Natural killer cell treated with Interleukin-12 subunit alpha and Interleukin-12 subunit beta and Interleukin-15 and Interleukin-18, amount 100 ng/mL, for 72 hours (primary cell): ENCODE measurements at places on chromosomes 7 and 10. TPM values are rescaled to one million over a fixed set of nuclear protein-coding genes. Genes with fewer than 3 reads are reported as not detected.

DNA sequence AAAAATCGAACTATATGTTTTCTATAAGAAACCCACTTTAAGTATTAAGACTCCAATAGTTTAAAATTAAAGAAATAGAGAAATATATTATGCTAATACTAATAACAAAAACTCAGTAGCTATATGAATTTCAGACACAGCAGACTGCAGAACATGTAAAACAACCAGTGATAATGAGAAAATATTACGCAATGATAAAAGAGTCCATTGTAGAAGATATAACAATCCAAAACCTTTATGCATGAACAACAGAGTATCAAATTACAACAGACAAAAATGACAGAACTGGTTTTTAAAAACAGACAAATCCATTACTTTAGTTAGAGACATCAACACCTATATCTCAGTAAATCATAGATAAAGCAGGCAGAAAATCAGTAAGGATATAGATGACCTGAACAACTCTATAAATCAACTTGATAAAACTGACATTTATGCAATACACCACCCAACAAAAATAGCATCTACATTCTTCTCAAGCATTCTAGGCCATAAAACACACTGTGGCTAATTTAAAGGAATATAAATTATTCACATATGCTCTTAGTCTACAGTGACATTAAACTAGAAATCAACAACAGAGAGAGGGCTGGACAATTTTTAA lies 669.5 kb upstream of the GHITM start:
- H3K27ac ChIP-seq = no peak overlapping the region
- no peaks in the 10 kb centered on the region for H3K27me3 ChIP-seq
- no peak overlapping the region for H3K4me3 ChIP-seq
- no peak for DNase-seq
- no peaks in the 10 kb centered on the region for H3K36me3 ChIP-seq
- no peaks in the 10 kb centered on the region for H3K4me1 ChIP-seq

DNA sequence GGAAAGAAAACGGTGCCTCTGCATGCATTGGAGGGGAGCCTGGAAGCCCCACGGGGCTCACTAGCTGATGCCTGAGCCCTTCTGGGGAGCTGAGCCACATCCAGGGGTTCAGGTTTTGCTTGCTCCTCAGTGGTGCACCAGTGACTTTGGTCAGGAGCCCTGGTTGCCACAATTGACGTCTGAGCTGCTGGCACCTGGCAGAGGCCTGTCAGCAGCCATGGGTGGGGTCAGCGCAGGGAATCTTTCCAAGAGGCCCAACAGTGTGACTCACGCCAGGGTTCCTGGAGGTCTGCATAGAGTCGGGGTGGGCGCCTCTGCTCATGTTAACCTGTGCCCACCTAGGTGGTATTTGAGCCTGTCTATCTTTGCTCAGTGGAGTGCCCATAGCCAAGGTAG lies 138.7 kb downstream of the NEURL1 start:
- DNase-seq = no peak
- H3K4me1 ChIP-seq = peaks cover 5% of the 10 kb centered on the region
- no peak overlapping the region for H3K4me3 ChIP-seq
- H3K36me3 ChIP-seq = no peaks in the 10 kb centered on the region
- no peaks in the 10 kb centered on the region for H3K27me3 ChIP-seq

DNA sequence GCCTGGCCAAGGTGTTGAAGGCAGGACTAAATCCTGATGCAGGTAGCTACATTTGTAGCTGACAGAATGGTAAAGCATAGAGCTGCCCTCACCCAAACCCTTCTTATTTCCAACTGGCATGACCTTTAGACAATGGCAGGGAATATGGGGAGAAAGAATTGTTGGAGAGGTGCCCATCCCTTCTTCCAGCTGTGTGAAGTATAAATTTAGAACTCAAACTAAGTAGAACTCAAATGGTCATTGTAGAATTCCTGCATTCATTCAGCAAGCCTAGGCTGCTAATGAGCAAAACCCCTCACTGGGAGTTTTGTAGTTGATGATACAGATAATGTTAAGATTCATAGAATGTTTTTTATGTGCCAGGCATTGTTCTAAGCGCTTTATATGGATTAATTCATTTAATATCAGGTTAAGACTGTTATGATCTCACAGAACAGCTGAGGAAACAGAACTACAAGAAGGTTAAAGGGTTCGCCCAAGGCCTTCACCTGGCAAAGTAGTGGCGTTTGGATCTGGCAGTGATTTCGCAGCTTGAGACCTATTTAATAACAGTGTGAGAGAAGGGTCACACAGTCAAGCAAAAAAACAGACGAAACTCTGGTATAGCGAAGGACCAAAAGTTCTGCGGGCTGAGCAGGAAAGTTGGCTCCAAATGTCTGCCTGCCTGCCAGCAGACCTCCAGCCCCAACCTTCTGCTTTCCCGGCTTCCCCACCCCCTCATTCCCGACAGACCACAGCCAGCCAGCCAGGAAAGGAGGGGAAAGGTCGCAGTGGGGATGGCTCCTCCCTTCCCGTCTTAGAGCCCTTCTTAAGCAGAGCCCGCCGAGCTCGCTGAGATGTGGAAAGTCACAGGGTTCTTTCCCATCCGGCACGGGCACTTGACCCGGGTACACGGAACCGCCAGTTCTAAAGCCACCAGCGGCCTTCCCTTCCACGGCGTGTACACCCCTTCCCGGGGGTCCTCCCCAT lies 1.6 kb upstream of the HILPDA start:
- peaks cover 19% of the 10 kb centered on the region for H3K27me3 ChIP-seq
- H3K4me1 ChIP-seq = peaks cover 28% of the 10 kb centered on the region
- no peaks in the 10 kb centered on the region for H3K36me3 ChIP-seq
- peak overlapping the region; percentile 95 for H3K27ac ChIP-seq
- H3K4me3 ChIP-seq = peak overlapping the region; percentile 17

DNA sequence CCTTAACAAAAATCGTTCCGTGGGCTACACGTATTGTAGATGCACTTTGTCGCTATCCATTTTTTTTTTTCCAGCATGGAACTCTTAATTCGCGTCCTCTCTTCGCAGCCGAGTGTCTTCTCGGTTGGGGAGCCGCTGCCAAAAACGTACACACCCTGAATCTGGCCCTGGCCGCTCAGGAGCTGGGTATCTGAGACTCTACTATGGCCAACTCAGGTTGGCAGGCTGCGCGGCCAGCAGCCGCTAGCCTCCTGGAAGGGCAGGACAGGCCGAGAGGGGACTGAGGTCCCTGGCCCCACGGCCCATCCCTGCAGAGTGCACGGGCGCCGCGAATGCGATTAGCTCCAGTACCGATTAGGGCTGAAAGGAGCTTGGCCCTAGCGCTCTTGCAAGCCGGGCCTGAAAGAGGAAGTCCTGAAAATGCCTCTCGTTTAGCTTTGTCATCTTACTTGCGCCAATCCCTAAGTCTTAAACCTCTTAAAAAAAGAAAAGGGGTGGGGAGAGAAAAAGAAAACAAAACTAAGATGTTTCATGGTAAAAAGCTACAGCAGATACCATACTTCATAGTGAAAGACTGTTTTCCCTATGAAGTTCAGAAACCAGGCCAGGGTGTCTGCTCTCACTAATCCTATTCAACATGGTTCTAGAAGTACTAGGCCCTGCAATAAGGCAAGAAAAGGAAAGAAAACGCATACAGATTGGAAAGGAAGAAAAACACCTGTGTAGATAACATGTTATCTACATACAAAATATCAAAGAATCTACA lies 113.2 kb upstream of the RHEB start:
- H3K27ac ChIP-seq = peak overlapping the region; percentile 100
- no peaks in the 10 kb centered on the region for H3K27me3 ChIP-seq
- peak; percentile 73 for DNase-seq
- peaks cover 23% of the 10 kb centered on the region for H3K4me1 ChIP-seq

DNA sequence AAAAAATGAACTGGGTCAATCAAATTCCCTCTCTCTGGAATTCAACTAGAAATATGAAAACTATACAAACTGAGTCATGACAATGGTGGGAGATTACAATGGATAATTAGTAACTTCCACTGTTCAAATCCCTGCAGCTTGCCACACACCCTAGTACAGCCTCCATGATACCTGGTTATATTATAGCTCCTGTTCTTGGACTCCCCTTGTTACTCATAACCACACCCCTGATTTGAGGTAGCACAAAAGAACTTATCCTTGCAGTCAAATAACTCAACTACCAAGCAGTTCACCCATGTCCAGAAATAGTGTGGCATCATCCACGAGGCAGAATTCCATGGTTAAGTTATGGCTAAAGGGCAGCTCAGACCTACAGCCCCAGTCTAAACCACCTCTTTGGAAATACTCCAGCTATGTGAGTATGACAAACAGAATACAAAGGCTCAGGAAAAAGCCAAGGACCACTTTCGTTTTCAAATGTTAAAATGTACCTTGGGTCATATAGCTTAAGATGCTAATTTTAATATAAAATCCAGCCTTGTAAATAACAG lies 164.7 kb downstream of the CPEB3 start:
- H3K27ac ChIP-seq = no peak overlapping the region
- no peaks in the 10 kb centered on the region for H3K4me1 ChIP-seq
- H3K27me3 ChIP-seq = no peaks in the 10 kb centered on the region

DNA sequence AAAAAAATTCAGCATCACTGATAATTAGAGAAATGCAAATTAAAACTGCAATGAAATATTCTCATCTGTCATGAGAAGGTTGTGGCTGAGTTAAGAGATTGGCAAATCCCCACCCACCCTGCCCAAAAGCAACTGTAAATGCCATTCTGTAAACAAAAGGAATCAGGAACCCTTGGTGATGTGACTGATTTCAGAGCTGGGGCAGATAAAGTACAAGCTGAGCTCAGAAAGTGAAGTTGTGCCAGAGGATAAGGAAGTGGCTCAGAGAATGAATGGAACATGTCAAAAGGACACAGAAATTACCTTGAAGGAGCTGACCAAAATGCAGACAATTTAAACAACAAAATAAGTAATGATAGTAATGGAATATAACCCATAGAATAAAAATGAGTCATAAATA lies 32.7 kb upstream of the ARMS2 start:
- no peak for DNase-seq
- H3K4me3 ChIP-seq = peak overlapping the region; percentile 53
- peaks cover 5% of the 10 kb centered on the region for H3K36me3 ChIP-seq
- peak overlapping the region; percentile 62 for H3K27ac ChIP-seq

DNA sequence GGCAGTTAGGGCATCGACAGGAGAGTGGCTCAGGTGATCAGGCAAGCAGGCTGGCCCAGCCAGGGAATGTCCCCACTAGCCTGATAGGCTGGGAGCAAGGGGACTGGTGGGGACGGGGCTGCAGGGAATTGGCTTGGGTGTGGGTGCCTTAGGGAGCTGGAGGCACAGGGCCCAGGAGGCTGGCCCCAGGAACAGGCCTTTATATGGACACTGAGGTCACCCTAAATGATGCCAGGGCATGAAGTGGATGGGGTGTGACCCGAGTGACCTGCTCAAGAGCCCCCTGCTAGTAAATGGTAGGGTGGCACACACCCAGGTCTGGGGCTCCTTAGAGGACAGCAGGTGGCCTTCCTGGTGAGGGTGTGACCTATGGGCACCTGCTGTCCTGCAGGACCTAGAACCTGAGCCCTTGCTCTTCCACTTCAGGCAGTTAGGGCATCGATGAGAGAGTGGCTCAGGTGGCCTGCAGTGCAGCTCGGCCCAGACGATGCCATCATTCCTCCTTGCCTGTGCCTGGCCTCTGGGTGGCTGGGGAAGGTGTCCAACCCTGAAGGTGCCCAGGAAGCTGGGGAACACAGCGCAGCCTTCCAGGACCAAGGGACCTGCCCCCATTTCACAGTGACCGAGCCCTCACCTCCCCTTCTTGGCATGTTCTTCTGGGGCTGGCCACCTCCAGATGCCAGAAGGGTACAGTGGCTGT lies 51.7 kb upstream of the LEP start:
- no peak overlapping the region for H3K27ac ChIP-seq
- no peaks in the 10 kb centered on the region for H3K4me1 ChIP-seq
- H3K27me3 ChIP-seq = peaks cover 43% of the 10 kb centered on the region

DNA sequence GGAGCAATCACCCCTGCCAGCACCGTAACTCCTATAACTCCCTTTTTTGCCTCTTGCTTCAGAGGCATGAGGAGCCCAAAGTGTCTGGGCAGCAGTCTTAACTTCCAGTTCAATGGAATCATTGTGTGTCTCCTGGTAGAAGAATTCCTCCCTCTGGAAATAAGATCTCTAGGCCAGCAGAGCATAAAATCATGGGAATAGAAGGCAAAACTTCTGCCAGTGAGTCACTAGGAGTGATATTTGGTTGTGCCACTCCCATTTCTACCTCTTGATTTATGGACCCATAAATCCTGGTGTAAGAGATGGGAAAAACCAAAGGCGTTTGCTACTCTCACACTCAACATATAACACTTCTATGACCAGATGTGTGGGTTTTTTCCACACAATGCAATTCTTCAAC lies 104.9 kb upstream of the FAM180A start:
- peaks cover 4% of the 10 kb centered on the region for H3K27me3 ChIP-seq
- no peak overlapping the region for H3K27ac ChIP-seq
- no peak overlapping the region for H3K4me3 ChIP-seq
- peaks cover 4% of the 10 kb centered on the region for H3K4me1 ChIP-seq

GRCh38 chr10:6445671-6446316 lies 134.3 kb downstream of the PRKCQ start:
- peaks cover 36% of the 10 kb centered on the region for H3K4me1 ChIP-seq
- H3K36me3 ChIP-seq = peaks cover 20% of the 10 kb centered on the region
- no peak overlapping the region for H3K4me3 ChIP-seq
- no peak for DNase-seq

DNA sequence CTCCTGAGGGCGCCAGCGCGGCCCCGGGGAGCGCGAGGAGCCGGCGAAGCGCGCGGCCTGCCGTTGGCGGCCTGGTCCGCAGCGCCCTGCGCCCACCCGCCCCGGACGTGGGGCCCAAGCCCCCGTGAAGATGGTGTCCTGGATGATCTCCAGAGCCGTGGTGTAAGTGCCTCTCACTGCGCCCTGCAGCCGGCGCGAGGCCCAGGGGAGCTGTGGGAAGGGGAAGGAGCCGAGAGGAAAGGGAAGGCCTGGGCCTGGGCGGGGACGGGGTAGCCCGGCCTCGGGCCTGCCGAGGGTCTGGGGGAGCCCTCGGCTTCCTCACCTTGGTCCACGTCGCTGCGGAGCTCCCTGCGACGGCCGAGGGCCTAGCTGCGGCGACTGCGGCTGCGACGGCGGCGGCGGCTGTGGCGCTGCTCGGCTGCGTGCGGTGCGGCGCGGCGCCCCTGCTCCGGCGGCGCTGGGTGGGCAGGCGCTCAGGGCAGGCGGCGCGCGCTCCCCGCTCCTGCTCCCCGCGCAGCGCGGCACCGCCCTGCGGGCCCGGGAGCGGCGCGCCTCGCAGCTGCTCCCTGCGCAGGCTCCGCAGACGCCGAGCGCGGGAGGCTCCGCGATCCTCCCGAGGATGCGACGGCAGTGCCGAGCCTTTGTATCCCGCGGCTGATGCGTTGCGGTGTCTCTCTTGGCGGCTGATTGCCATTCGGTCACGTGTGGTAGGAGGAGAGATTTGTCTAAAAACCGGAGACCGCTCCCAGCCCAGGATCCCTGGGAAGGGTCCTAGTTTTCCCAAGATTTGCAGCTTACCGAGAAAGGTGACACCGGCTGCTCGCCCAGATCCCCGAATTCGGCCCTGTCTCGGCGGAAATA lies 445 bp downstream of the REEP3 start:
- no peaks in the 10 kb centered on the region for H3K27me3 ChIP-seq
- peaks cover 34% of the 10 kb centered on the region for H3K4me1 ChIP-seq
- peak overlapping the region; percentile 87 for H3K4me3 ChIP-seq
- H3K36me3 ChIP-seq = no peaks in the 10 kb centered on the region

Gene ABCA13
- total RNA-seq = not detected

Gene COL13A1
- not detected for total RNA-seq

Gene CALML5
- not detected for total RNA-seq
